ENCODE measurements at places on chromosomes 4 and X. TPM values are rescaled to one million over a fixed set of nuclear protein-coding genes. Genes with fewer than 3 reads are reported as not detected.

DNA sequence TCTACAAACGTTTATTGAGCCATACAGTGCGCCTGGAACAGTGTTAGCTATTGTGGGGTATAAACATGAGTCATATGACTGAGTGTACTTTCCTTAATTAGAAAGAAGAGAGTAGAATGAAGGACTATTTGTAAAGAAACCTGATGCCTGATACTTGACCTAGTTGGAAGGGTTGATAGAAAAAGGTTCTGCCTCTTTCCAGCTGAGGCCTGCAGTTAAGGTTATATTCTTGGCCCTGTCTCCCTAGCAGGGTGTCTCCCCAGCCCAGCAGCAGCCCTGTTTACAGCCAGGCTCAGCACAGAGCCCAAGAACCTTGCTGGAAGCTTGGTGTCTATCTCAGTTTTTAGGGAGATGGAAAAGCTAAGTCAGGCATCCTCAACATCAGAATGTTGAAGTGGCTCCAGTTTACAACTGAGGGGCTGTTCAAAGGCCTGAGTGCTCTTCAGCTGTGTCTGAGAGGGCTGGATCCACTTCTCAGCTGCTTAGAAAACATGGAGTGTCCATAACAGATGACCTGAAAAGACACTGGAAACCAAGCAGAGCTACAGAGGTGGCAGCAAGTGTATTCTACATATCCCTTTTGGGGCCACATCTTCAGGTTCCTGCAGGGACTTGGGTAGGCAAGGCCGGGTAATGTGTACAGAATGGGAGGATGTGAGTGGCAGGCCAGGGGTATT, 21.6 kb downstream of the NYX start:
- no peaks in the 10 kb centered on the region for H3K27me3 ChIP-seq
- no peak overlapping the region for H3K4me3 ChIP-seq
- H3K4me1 ChIP-seq: no peaks in the 10 kb centered on the region

DNA sequence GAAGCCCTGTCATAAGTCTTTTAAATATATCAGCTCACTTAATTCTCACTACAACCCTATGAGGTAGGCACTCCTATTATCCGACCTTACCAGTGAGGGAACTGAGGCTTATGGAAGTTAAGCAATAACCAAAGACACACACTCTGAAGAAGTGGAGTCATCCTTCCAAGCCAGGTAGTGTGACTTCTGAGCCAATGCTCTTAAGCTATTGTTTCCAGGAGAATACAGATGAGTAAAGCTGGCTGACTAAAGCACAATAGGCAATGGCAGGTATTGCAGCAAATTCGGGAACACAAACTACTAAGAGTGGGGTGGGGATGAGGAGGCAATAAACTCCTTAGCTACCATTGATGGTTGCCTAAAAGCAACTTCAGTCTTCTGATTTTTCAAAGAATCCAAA, 81.8 kb upstream of the KIT start:
- H3K4me3 ChIP-seq: no peak overlapping the region
- H3K4me1 ChIP-seq: no peaks in the 10 kb centered on the region
- H3K27ac ChIP-seq: no peak overlapping the region
- no peaks in the 10 kb centered on the region for H3K27me3 ChIP-seq
- H3K36me3 ChIP-seq: no peaks in the 10 kb centered on the region

DNA sequence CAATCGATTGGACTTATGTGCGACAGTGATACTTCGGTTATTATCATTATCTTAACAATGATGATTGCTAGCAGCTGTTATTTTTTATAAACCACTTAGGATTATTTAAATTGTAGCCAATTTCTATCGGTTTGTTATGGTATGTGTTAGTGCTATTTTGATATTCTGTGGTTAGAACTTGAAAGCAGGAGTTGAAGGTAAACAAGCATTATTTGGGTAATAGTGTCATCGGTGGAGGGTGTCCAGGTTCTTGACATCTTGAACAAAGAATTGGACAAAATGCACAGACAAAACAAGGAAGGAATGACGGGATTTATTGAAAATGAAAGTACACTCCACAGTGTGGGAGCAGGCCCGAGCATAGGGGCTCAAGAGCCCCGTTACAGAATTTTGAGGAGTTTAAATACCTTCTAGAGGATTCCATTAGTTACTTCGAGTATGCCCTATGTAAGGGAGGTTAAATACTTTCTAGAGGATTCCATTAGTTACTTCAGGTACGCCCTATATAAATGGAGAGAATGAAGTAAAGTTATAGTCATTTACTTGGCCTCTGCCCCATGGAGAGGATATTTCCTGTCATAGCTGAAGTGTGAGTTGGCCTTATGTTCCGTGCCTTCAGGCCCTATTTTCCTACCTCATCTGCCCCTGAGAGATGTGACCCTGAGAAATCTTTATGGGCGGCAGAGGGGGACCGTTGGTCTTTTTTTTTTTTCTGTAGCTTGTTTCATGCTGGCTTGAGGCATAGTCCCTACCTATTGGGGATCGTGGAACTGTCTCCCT, 13.1 kb downstream of the MOB1B start:
- no peaks in the 10 kb centered on the region for H3K36me3 ChIP-seq
- peaks cover 17% of the 10 kb centered on the region for H3K4me1 ChIP-seq
- peak overlapping the region; percentile 63 for H3K27ac ChIP-seq
- DNase-seq: no peak

DNA sequence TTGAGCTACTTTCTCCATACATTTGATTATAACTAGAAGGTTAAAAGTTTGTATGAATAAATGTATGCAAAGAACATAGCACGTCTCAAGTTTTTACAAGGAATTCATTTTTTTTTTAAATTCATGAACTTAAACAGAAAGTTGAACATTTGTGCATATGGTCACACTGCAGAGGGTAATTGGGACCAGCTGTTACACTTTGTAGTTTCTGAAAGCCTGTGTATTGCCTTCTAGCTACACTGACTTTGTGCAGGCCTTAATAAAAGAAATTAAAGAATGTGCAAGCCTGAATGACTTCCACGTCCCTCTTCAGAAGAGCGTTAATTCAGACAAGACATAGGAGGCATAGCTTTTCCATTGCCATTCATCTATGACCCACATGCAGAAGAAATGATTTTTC, 153.1 kb upstream of the PCDH18 start:
- H3K36me3 ChIP-seq: no peaks in the 10 kb centered on the region
- no peaks in the 10 kb centered on the region for H3K4me1 ChIP-seq
- H3K27ac ChIP-seq: no peak overlapping the region
- no peaks in the 10 kb centered on the region for H3K27me3 ChIP-seq
- no peak overlapping the region for H3K4me3 ChIP-seq

DNA sequence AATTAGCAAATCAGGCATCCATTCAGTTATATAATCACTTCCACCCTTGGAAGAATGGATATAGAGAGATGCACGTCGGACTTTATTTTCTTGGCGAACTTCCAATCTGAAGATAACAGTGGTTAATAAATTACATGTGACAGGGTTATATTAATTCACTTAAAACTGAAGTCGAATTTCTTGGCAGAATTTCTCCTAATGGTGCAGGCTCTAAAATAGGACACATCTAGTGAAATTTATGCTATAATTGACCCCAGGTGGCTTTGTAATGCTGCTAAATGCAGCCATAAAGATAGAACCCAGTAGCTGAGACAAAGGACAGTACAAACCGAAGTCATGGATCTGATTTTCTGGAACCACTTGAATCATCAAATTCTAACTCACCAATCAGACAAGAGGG, 20.8 kb upstream of the SLC10A4 start:
- H3K4me1 ChIP-seq: no peaks in the 10 kb centered on the region
- DNase-seq: no peak
- H3K4me3 ChIP-seq: no peak overlapping the region
- no peaks in the 10 kb centered on the region for H3K27me3 ChIP-seq
- H3K27ac ChIP-seq: no peak overlapping the region
- no peaks in the 10 kb centered on the region for H3K36me3 ChIP-seq

- H3K27ac ChIP-seq: no peak overlapping the region
- no peaks in the 10 kb centered on the region for H3K27me3 ChIP-seq
- no peak for DNase-seq
- peaks cover 9% of the 10 kb centered on the region for H3K4me1 ChIP-seq
- H3K4me3 ChIP-seq: no peak overlapping the region
These were observed 56.1 kb downstream of the APBB2 start for GRCh38 chr4:41158274-41158673.

DNA sequence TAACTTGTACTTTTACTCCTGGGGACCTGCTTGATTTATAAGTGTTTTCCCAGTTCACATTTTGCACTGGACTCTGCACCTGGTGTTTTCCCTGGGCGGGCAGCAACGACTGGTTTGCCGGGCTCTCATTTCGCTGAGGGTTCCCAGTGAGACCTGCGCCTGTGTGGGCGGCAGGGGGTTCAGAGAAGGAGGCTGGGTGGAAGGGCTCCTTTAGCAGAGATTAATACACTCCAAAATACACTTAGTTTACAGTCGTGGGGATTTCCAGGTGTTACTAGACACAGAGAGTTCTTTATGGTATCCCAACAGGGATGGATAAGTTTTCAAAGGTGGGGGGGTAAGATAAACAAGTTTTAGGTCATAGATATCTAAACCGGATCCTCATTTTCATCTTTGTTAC, 53.0 kb upstream of the SHISA3 start:
- no peak overlapping the region for H3K27ac ChIP-seq
- no peak overlapping the region for H3K4me3 ChIP-seq
- H3K4me1 ChIP-seq: no peaks in the 10 kb centered on the region
- H3K27me3 ChIP-seq: no peaks in the 10 kb centered on the region

DNA sequence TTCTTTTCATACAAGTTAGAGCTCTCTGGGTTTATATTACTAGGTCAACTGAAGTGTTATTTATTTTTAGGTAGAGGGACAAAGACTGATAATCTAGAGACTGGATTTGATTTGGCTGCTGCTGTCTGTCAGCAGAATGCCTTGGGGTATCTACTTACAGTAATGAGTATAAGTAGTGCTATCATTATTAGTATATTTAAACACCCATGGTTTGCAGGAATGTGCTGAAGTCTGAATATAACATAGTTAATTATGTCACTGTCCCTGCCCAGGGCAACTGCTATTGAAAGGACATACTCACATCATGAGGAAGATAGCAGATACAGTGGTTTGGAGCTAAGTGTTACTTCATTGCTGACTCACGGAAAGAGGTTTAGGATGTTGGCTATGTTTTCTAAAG, 76.2 kb downstream of the PRRG1 start:
- H3K27me3 ChIP-seq: no peaks in the 10 kb centered on the region
- DNase-seq: no peak
- no peaks in the 10 kb centered on the region for H3K4me1 ChIP-seq
- H3K36me3 ChIP-seq: no peaks in the 10 kb centered on the region

GRCh38 chrX:119708936-119709335, 16.0 kb upstream of the SEPTIN6 start:
- H3K4me3 ChIP-seq: no peak overlapping the region
- H3K27ac ChIP-seq: no peak overlapping the region
- no peaks in the 10 kb centered on the region for H3K27me3 ChIP-seq
- H3K4me1 ChIP-seq: no peaks in the 10 kb centered on the region
- DNase-seq: no peak
- H3K36me3 ChIP-seq: no peaks in the 10 kb centered on the region

- H3K4me3 ChIP-seq: no peak overlapping the region
- H3K4me1 ChIP-seq: no peaks in the 10 kb centered on the region
- no peaks in the 10 kb centered on the region for H3K36me3 ChIP-seq
- DNase-seq: no peak
- no peaks in the 10 kb centered on the region for H3K27me3 ChIP-seq
These were observed 184.1 kb upstream of the FRMPD4 start for GRCh38 chrX:11954176-11954575.

DNA sequence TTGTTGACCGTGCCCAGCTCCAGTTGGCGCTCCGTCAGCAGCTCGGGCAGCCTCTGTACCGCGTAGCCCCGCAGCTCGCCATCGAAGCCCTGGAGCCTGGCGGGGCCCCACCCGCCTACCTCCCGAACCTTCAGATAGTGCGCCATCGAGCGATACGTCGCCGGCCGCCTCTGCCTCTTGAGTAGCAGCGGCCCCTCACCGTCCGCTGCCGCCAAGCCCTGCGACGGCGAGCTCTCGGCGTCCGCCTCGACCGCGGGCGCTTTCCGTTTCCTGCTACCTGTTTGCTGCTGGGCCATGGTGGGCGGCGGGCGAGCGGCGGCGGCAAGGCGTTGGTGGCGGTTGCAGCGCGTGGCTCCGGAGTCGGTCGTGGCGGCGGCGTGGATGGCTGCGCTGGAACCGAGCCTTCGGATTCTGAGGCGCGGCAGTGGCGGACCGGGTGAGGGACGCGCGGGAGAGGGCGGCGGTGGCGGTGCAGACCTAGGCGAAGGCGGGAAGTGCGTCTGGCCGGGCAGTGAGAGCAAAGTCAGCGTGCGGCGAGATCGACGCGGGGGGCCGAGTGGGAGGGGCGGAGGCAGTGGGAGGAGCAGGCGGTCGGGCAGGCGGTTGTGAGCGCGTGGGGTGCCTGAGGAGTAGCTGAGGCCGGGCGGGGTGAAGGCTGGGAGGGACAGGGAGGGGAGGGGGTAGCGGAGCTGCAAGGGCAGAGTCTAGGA, at the start of gene DCAF12L1:
DCAF12L1 (minus strand) TSS at position 502 of the 710 bp plus-strand sequence; CDS start at position 296, 206 bp downstream.
- H3K36me3 ChIP-seq: no peaks in the 10 kb centered on the region
- no peak for DNase-seq
- no peaks in the 10 kb centered on the region for H3K4me1 ChIP-seq
- H3K4me3 ChIP-seq: no peak within 1 kb of the TSS
- no peak within 1 kb of the TSS for H3K27ac ChIP-seq

GRCh38 chr4:189261475-189261874, 679.2 kb upstream of the FRG1 start:
- DNase-seq: no peak
- no peak overlapping the region for H3K4me3 ChIP-seq

DNA sequence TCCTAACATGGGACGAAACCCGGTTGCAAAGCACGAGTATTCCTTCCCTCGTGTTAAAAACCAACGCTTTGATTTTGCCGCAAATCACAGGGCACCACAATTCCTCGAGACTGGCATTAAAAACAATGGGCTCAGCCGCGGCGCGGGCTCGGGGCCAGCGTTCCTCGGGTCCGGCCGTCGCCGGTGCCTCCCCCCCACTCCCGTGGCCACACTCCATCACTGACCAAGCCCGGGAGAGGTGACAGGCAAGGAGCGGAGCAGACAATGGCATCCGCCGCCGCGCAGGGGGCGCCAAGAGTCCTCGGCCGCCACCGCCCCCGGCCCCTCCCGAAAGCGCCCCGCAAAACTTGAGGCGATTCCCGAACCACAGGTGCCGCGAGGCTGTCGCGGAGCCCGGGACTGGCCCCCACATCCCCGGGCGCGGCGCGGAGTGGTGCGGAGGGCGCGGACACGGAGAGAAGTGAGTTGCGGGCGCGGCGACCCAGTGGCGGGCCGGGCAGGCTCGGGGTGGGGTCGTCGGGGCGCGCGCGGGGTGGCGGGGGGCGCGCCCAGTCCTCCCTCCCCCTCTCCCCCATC, 445 bp downstream of the AP1S2 start:
- no peaks in the 10 kb centered on the region for H3K4me1 ChIP-seq
- peak overlapping the region; percentile 66 for H3K4me3 ChIP-seq
- H3K36me3 ChIP-seq: no peaks in the 10 kb centered on the region
- DNase-seq: no peak
- H3K27ac ChIP-seq: peak overlapping the region; percentile 7

Gene CSAG3
- 0.26 TPM for total RNA-seq

Gene UCP1
- total RNA-seq: not detected

Gene CLCN4
- 2.5 TPM for total RNA-seq

Gene GPR82
- not detected for total RNA-seq

Gene CCNA2
- total RNA-seq: 31.8 TPM

Gene NAP1L3
- total RNA-seq: 0.49 TPM

Gene DRD5
- total RNA-seq: not detected

Gene NMU
- total RNA-seq: 0.54 TPM

Gene NOA1
- 11.8 TPM for total RNA-seq

Data from Panc1 (cell line).